NCI-H82 (cell line): ENCODE measurements at places on chromosomes 5 and 9.

- no peak for DNase-seq
Observed at GRCh38 chr9:28001096-28001495, 427.8 kb upstream of the C9orf72 start.

GRCh38 chr9:7265181-7265580 lies 507.4 kb downstream of the KDM4C start:
- DNase-seq: no peak

DNA sequence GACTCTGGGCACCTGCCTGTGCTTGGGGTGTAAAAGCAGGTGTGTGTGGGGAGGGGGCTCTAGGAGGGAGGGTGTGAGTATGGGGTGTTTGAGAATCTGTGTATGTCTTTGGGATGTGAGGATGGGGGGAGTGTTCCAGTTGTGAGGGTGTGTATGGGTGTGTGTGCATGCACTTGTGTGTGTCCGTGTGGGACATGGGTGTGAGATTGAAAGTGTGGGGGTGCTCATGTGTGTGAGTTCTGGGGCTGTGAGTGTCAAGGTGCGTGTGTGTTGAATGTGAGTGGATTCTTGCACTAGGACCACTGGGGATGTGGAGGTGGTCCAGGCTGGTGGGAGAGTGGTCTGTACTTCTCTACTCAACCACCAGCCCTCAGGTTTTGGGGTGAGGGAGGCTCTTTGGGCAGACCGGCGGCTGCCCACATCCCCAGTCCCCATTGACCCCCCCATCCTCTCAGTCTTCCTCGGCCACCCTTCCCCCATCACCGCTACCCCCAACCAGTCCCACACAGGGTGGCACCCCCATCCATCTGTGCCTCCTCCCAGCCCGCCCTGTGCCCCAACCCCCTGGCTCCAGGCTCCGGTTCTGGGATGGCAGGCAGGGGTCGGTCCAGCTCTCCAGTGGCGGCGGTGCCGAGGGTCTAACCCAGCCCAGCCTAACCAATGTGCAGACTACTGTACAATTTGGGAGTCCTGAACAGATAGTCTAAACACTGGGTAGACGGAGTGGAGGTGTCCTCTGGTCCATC lies 31.5 kb downstream of the GOLGA2 start:
- no peak for DNase-seq

- DNase-seq: no peak
Observed at GRCh38 chr9:115195912-115196311, 78.0 kb upstream of the TNC start.

- DNase-seq: no peak
Observed at GRCh38 chr9:81596679-81597418, 92.5 kb downstream of the TLE1 start.

DNA sequence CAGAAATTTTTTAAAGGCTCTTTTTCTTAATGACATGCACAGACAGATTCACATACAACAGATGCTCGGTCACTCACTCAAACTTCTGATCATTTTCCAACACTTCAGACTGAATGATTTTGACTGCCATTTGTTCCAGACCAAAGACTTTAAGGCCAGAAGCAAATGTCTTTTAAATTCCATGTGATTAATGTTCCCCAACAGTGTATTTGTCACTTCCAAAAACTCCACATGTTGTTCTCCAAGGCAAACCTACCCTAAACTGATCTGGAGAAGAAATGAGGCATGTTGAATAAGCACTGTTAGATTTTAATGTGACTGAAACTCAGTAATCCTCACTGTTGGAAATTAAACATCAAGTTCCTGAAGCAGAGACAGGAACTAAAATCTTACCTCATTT lies 366.7 kb downstream of the GABRG2 start:
- no peak for DNase-seq

- DNase-seq: no peak
Observed at GRCh38 chr5:65102371-65102975, 333.7 kb downstream of the CWC27 start.

DNA sequence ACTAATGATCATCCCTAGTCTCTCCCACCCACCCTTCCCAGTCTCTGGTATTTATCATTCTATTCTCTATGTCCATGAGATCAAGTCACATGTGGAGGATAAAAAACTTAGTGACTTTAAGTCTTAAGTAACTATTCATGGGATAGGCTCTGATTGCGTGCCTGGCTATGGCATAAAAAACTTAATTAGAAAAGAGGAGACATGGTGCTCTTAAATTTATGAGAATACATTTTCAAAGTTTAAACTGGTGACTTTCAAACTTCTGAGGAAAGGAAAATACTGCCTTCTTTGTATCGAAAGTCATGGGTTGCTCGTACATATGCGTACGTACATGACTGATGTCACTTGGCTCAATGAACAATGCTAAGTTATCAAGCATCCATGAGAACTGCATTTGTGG lies 18.2 kb upstream of the TYRP1 start:
- DNase-seq: no peak

GRCh38 chr5:112784726-112785125 lies 47.0 kb downstream of the APC start:
- peak; percentile 23 for DNase-seq

- DNase-seq: no peak
Observed at GRCh38 chr5:66230551-66230950, 86.5 kb downstream of the SREK1 start.
